ENCODE measurements at places on chromosomes 16 and 17.
A peak's percentile ranks its signal among the peaks of the same experiment; 100 is the strongest.

GRCh38 chr17:41453066-41453465 is 12.3 kb upstream of the KRT38 start:
- no peak for DNase-seq

GRCh38 chr16:84138824-84139627 is 6.0 kb downstream of the HSDL1 start:
- no peak for DNase-seq

DNA sequence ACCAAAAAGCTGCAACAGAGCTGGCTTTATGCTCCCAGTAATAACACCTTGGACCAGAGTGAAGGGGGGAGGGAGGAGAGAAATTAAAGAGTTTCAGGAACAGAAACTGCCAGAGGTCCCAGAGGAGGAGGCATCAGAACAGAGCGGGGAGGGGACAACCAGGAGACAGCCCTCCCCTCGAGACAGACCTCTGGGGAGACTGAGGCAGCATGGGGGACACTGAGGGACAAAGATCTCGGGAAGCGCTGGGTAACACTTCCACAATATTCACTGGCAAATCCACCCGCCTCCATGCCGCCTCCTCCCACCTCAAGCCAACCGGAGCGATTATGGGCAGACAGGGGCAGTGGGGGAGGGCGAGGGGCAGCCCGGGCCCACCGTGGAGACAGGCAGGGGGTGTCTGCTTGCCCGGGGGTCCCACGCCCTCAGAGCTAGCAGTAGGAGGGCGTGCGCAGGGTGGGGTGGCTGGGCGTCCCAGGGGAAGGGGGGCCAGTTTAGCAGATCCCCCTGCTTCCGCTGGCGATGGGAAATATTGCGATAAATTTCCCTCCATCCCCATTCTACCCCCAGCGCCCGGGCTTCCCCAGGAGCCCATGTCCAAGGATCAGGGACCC is 1.2 kb downstream of the PCGF2 start:
- no peak for DNase-seq

DNA sequence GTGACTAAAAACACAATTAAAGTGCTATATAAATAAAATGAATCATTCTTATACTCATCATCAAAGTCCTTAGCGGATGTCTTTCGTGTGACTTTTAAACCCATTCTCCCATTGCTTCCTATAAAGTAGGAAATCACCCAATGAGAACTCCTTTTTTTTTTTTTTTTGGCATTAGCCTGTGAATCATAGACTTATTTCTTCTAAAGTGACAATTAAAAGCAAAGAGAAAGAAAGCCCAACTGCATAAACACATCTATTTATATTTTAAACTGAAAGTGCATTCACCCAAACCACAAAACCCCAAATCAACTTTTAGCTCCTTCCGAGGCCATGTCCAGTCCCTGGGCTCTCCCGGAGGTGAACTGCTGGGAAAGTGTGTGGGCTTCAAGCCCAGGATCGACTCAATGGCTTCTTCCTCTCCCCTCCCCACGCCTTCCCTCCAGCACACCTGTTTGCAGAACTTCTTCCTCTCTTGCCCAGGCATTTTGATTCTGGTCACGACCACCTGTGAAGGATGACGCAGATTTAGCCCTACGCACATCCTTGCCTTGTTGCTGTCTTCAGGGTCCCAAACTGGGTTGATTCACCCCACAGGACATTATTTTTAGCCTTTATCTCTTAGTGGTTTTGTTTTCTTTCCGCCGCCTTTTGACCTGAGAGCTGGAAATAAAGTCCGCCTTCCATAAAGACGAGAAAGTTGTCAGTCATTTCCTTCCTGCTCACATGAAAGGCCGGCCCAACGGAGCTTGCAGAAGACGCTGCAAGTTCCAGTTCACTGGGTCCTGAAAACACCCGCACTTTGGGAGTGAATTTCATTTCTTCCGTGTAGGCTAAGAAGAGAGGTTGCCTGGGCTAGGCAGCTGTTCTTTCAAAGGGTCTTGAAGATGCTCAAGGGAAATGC is 166.8 kb downstream of the MAP2K6 start:
- DNase-seq, result no peak

DNA sequence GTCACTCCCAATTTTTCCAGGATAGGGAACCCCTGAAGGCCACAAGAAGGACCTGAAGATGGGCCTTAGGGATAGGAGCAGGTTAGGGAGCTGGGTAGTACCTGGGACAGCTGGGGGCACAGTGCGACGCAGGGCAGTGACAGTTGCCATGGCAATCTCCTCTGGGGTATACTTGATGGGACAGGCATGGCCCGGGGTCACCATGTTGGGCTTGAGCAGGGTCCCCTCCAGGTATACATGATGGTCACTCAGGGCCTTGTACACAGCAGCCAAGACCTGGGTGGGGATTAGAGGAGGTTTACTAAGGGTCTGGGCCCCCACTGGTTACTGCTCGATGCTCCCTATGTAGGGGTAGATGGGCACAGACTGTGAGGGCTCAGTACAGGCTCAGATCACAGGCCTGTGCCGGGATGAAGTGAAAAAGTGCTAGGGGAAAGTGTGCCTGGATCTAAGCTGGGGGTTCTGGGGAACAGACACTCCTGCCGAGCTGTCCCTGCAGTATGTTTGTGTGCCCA is 2.7 kb downstream of the ALDOC start:
- DNase-seq, result no peak

DNA sequence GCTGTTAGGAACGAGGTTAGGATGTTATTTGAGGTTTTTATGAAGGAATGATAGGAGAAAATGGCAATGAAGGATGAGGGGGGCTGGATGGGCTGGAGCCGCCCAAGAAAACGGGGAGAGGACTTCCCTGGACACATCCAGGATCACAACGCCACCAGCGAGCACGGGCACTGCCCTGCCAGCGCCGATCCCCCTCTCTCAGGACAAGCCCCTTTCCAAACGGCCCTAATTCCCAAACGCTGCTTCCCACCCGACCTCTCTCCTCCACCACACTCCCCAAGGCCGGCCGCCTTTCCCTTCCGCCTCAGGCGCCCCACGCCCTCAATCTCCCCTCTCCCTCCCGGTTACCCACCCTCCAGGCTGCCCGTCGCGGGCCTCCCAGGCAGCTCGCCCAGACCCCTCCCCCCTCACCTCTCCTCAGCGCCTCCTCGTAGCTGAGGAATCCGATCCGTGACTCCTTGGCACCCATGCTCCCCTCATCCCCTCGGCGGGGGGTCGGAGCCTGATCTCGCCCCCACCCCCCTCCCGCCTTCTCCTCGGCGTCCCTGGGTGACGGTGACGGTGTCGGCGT is 377 bp downstream of the USP32 start:
- no peak for DNase-seq

GRCh38 chr16:57314161-57314785 is 29.8 kb upstream of the PLLP start:
- DNase-seq, result no peak

- DNase-seq, result no peak
Observed at GRCh38 chr16:8795091-8795490, 2.3 kb downstream of the TMEM186 start.

DNA sequence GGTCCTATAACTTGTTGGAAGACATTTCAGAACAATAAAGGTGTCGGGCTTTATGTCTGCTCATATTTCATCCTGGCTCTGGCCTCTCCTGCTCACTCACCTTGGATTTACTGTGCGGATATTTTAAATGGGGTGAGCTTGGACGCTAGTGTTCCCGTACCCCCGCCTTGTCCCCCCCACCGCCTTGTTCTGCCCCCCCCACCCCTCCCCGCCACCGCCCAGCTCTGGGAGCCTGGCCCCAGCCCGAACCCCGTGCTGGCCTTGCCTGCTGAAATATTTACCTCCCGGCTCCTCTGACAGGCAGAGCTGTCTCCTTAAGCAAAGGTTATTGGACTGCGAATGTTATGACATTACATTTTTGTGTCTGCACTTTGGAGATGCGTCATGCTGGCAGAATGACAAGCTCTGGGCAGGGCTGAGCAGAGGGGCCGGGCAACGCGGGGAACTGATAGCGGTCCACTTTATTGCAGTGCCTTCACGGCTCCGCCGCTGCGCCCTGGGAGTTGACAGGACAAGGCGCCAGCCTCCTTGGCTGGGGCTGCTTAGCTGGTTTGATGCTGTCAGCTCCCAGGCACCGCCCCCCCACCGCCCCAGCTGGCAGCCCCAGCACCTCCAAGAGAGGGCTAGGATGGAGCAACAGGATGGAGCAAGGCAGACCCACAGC is 222.5 kb upstream of the GSE1 start:
- DNase-seq, result peak; percentile 85

DNA sequence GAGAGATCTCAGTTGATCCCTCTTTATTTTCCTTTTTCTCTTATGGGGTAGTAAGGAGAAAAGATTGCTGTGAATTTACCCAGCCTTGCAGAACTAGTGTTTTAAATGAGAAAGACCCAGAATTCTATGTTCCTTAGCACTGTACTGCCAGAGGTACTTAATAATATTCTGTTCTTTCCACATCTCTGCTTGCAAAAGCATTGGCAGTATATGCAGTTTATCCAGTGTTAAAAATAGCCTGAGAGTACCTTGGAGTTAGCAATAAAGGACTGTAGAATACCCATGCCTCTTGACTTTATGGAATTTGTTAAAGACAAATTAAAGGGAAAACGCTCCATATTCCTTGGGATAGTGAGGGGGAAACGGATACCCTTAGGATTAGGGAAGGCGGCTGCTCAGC is 11.9 kb downstream of the SLC7A6 start:
- DNase-seq, result no peak

DNA sequence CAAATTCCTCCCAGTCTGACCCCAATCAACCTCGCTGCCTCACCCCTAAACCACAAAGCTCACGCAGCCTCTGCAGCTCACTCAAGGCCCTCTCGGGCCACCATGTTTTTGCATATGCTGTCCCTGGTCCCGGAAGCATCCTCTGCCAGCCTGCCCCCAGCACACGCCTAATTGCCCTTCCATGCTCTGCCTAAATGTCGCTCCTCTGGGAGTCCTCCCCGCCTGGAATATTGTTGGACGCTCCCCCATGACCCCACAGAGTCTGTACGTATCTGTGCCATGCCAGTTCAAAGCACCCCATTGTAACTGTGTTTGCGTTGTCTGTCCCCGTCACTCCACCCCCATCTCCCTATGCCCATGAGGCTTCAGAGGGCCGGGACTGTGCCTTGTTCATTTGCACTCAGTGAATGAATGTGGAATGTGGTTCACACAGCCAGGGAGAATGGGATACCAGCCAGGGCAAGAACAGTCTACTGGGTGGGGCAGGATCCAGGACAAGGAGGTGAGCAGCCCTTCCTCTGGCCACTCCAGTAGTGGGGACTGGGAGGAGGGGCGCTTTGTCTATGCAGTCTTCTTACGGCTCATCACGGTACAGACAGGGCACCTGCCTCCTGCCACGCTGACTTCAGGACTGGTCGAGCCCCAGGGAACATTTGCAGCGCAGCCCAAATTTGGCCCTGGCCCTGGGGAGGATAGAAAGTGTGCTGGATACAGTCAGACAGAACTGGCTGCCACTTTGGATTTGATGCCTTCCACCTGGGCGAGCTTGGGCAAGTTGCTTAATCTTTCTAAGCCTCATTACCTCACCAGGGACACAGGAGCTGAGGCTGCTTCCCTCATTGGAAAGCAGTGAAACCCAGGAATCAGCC is 48.5 kb downstream of the NOS2 start:
- DNase-seq, result no peak

DNA sequence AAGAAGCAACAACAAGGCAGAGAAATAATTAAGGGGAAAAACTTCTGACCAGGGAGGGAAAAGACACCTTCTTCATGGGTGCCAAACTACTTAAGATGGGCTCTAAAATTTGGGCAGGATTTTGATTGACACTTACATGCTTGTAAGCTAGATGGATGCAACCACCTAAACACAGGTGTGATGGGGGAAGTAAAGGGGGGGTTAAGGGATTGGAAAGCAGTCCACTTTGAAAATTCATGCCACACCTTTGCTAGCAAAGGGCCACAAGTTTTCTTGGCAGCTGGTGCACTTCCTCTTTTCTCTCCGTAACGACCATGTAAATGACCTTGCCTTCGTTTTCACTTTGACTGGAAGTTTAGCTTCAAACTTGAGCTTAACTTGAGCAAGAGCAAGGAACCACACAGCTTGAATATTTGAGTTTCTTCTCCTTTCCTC is 14.3 kb upstream of the PRKAR1A start:
- DNase-seq, result no peak

DNA sequence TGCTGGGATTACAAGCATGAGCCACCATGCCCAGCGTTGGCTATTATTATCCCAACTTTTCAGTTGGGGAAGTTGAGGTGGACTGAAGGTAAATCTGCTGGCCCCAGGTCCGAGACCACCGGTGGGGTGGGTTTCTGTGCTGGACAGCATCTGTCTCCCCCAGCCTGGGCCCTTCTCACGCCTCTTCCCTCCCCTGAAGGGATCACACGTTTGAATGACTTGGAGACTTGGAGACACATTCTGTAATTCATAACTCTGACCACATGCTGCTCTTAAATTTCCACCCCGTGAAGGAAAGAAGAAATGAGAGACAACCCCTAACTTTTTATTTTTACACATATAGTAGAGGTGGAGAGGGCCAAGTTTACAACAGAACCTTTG is 109.8 kb downstream of the MSI2 start:
- no peak for DNase-seq

DNA sequence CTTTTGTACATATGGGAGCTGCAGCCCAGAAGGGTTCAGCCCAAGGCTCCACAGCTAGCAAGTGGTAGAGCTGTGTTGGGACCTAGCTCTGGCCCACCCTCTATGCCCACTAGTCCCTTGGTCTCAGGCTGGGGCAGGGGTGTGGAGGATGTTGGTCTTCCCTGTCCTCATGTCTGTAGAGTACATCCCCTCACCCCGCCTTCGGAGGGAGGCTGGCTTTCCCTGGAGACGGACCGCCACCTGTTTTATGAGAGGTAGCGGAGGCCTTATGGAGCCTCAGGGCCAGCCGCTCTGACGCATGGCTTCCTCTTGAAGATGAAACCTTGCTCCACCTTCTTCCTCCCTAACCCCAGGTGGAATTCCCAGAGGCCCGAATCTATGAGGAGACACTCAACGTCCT is 8.4 kb downstream of the TNFAIP1 start:
- no peak for DNase-seq

DNA sequence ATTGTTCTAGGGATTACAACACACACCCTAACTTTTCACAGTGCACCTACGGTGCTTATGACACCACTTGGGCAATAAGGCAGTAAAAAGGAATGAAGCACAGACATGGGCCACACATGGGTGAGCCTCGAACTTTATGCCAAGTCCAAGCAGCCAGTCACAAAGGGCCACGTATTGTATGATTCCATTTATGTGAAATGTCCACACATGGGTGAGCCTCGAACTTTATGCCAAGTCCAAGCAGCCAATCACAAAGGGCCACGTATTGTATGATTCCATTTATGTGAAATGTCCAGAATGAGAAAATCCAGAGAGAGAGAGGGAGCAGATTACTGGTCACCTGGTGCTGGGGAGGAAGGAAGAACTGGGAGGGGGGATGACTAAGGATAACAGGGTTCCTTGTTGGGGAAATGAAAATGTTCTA is 22.2 kb downstream of the RMI2 start:
- no peak for DNase-seq

DNA sequence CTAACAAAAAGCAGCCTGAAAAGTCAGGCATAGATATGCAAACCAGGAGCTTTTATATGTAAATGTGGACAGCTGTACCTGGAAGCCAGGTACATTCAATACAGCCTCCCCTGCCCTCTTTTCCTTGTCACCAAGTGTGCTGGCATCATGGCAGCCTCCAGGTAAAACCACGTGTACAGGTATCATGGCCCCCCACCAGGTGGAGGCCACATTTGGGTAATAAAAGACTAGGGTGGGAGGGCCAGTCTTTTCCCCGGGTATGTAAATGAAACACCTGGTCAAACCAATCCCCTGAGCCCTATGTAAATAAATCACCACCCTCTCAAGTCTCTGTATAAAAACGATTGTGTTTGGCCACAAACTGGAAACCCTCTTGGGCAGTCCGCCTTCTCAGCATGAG is 226.4 kb upstream of the GOT2 start:
- DNase-seq, result no peak

All from GM04504 (cell line).